ENCODE measurements at places on chromosomes 6 and 20.

DNA sequence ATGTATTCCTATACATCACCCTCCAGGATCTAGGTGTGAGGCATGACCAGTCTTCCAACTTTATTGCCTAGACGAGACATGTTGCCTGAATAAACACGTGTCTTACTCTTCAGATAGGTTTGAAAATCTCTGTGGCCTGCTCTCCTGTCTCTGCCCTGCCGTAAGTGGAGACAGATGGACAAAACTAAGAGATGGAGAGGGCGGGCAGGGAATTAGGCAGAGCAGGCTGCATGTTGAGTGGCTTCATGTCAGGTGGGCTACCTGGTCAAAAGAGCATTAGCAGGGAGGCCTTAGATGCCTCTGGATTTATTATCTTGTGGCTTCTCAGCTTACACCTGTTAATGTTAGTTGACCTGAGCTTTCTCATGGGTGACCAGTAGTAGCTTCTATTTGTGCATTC, 59.0 kb upstream of the TULP4 start:
- no peak for DNase-seq

DNA sequence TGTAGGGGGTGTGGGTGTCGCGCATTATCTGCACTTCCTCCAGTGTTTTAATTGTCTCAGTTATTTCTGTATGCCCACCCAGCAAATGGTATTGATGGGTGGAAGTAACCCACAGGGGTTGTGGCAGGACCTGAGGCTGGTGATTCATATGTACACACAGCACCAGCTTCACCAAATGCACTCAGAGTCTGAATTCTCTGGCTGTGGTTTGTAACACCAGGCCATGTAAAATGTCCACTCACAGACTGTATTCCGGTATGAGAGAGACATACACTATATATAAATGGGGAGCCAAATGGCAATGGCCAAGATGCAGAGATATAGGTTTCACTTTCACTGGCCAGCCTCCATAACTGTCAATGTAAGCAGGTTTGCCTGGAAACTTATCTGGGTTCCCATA, 76.3 kb upstream of the FBXL4 start:
- DNase-seq: no peak

DNA sequence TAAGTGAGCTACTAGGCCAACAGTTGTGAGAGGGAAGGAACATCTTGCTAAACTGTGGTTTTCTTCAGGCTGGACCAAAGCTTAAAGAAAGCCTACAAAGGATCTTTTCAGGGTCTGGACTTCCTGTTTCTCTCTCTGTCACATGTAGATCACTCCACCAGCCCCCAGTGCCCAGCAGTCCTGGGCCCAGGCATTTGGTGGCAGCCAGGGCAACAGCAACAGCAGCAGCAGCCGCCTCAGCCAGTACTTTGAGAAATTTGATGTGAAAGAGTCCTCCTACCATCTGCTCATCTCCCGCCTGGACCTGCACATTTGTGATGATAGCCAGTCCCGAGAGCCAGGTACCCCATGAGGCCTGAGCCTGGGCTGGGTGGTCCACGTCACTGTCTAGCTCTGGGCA, 44.1 kb downstream of the BLTP3A start:
- DNase-seq: peak; percentile 27

DNA sequence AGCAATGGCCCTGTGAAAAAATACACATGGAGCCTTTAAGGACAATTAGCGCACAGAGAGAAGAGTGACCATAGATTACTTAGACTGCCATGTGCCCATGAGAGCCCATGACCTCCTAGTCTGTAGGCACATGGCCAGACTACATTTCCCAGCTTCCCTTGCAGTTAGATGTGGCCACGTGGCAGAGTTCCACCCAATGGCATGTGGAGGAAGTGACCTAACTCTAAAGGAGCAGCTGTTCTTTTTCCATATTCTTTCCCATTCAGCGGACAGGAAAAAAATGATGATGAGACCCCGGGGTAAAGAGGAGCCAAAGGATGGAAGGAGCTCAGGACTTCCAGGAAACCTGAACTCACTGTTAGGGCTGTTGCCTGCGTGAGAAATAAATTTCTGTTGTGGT, 116.6 kb downstream of the CBLN4 start:
- no peak for DNase-seq

DNA sequence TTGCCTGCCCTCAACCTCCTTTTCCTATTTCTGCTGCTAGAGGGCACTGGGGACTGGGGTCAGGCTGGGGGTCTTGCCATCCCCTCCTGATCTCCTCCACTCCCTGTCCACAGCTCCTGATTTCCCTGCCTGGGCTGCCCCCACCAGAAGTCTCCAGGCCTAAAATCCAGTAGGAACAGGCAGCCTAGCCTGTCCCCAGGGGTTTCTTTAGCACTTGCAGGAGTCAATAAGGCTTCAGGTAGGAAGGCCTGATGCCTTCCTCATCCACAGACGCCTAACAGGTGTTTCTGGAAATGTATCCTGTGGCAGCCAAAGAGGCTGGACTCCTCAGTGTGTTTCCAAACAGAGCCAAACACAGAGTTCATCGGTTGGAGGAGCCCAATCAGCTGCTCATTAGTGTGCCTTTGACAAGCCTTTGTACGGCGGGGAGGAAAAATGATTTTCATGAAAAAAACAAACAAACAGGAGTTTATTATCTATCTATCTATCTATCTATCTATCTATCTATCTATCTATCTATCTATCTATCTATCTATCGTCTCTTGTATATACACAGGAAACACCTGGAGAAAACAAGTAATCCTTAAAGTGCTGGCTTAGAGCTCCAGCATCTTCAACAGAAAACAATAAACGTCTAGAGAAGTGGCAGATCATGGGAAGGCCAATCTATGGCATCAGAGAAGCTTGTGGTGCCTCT, 3.7 kb upstream of the RAET1E start:
- no peak for DNase-seq

DNA sequence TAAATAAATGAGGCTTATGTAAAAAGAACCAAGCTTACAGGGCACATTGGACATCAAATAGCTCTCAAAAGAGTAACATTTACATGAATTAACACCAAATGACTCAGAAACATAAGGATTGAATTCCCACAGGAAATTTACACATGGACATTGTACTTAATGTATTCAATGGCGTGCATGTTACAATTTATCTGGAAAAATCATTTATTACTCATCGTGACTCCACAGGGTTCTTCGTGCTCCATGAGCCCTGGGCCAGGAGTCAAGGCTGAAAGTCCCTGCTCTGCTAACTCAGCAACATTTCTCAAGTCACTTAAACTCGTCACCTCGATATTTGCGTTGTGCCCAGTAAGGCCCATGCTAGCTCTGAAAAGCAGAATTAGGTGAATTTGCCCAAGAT, 158.5 kb downstream of the PHACTR1 start:
- no peak for DNase-seq

DNA sequence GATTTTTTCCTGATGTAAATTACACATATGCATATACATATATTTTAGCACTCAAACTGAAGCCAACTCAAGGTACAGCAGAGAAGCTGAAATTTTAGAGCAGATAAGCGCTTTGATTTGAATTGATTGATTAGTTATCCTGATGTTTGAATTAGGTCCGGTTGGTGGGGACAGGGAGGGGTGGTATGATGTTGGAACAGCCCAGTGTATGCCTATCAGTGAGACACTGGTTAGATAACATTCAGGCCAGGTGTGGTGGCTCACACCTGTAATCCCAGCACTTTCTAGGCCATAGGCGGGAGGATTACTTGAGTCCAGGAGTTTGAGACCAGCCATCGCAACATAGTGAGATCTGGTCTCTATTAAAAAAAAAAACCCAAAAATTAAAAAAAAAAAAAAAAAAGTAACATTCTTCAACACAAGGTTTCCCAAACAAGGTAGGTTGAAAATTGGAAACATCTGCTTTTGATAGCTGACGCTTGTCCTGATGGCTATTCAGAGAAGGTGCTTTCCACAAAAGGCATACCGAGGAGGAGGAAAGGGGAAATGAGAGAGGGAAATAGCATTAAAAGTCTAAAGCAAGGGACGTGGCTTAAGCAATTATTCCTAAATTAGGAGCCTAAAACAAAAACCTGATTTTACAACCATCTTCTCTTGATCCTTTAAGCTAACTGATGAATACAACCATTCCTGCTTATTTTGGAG, 288.4 kb upstream of the JARID2 start:
- peak; percentile 63 for DNase-seq

All from inflammatory macrophage treated with lipopolysaccharide for 1 hour (primary cell).